ENCODE measurements at places on chromosomes 12 and 14.

GRCh38 chr12:120905856-120906384, 1.8 kb upstream of the SPPL3 start:
- no peak for DNase-seq

- no peak for DNase-seq
Measured at GRCh38 chr12:129847063-129847462, 56.8 kb downstream of the TMEM132D start.

GRCh38 chr12:68648179-68648578, 37.5 kb downstream of the RAP1B start:
- DNase-seq: no peak

DNA sequence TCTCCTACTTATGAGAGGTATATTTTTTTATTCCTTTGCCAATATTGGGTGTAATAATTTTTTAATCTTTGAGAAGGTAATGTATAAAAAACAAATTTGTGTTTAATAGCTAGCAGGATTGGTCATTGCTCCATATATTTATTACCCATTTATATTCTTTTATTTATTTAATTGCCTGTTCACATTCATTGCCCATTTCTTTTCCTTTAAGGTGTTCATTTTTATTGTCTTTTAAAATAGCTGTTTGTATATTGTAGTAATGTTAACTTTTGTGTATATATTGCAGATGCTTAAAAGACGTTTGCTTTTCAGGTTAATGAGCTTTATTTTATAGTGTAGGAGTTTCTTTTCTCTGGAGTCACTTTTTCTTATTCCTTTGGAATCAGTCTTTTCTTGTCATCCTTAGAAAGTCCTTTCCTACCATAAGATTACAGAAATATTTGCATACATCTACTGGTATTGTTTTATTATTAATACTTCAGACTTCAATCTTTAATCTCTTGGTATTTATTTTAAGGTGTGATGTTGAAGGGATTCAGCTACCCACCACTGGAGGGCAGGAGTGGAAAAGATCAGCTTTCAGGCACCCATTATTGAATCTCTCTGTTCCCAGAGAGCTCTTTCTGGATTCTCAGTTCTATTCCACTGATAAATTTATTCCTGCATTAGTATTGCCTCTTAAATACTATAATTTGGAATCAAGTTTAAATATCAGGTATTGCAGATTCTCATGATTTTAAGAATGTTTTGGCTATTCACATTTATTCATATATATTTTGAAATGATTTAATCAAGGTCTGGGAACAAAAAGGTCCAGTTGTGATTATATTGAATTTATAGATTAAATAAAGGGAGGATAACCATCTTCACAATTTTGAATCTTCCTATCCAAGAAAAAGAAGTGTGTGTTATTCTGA, 17.3 kb downstream of the PPM1A start:
- DNase-seq: no peak

DNA sequence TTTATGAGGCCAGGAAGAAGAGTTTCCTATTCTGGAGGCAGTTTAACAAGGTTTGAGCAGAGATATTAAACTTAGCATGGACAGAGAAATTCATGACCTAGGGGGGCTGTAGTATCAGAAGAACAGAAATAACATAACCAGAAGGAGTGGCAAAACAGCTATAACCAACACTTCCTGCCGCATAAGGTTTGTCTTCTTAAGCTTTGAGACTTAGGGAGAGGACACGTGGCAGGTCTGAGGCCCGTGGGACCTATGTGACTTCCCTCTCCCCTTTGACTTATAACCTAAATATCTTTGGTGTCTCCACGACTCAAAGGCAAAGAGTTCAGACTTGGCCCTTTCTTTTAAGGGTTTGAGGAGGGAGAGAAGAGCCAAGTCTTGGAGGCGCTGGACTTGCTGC, 119.1 kb upstream of the PZP start:
- no peak for DNase-seq

DNA sequence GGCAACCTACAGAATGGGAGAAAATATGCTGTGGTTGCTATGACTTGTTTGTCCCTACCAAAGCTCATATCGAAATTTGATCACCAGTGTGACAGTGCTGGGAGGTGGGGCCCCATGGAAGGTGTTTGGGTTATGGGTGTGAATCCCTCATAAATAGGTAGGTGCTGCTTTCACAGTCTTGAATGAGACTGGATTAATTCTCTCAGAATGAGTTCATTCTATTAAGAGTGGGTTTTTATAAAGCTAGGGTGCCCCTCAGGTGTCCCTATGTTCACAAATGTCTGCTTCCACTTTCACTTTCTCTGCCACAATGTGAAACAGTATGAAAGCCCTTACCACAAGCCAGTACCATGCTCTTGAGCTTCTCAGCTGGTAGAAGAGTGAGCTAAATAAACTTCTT, 133.5 kb downstream of the CPNE8 start:
- no peak for DNase-seq

GRCh38 chr12:57341275-57341990, 89.4 kb downstream of the R3HDM2 start:
- no peak for DNase-seq

GRCh38 chr12:110102255-110102654, 21.9 kb upstream of the IFT81 start:
- peak; percentile 5 for DNase-seq

DNA sequence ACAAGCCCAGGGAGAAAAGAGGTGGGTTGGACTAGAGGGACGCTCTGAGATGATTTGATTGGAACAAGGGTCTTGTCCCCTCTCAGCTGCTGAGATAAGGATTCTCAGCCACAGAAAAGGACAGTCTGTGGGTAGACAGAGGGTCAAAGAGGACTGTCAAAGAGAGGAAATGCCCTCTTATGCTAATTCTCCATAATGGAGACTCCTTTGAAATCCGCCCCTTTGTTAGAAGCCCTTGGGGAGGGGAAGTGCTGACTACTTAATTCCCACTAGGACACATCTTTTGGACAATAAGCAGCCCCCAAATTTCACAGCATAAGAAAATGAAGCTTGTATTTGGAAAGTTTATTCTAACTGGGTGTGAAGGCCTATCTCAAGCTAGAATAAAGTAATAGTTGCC, 176.6 kb downstream of the KTN1 start:
- no peak for DNase-seq

- no peak for DNase-seq
Measured at GRCh38 chr14:65003394-65003793, 16.7 kb downstream of the FNTB start.

- no peak for DNase-seq
Measured at GRCh38 chr14:76810953-76811400, 1.7 kb downstream of the ANGEL1 start.

DNA sequence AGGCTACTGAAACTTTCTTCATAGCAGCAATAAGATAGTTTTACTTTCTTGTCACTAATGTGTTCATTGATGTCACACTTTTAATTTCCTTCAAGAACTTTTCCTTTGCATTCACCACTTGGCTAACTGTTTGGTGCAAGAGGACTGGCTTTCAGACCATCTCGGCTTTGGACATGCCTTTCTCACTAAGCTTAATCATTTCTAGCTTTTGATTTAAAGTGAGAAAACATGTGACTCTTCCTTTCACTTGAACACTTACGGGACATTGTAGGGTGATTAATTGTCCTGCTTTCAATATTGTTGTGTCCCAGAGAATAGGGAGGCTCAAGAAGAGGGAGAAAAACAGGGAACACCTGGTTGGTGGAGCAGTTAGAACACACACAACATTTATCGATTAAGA, 41.9 kb downstream of the IFNG start:
- no peak for DNase-seq

DNA sequence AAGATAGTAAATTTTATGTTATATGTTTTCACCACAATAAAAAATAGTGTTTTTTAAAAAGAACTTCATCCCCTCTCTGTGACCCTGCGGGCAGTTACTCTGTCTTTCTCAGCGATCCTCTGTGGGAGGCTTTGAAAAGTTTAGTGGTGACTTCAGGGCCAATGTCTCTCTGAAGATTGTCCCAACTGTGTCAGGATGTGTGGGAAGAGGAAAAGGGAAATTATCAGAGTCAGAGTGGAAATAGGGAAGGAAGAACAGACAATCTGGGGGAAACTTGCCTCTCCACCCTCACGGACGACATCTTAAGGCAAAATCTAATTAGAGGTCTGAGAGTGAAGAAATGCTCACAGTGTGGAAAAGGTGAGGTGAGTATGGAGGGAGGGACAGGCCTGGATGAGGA, 3.5 kb upstream of the OR10P1 start:
- DNase-seq: no peak

GRCh38 chr14:60095231-60095630, 3.5 kb downstream of the PCNX4 start:
- no peak for DNase-seq

DNA sequence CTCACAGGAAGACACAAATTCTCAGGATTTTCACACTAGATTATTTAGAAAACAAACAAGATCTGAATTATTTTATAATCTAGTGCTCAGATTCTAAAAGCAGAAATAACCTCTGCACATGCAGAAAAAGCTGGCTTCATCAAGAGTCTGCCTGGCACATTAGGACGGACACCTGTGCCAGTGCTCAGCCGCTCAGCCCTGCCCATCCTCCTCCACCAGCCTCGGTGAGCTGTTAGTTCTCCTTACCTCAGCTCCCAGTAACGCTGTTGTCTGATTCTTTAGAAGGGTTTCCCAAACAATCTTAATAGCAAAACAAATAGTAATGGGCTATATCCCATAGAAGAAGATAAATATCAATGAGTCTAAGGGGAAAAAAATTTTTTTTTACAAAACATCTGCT, 27.7 kb downstream of the DUSP16 start:
- no peak for DNase-seq

- no peak for DNase-seq
Measured at GRCh38 chr12:105741786-105742566, 396.8 kb downstream of the NUAK1 start.

DNA sequence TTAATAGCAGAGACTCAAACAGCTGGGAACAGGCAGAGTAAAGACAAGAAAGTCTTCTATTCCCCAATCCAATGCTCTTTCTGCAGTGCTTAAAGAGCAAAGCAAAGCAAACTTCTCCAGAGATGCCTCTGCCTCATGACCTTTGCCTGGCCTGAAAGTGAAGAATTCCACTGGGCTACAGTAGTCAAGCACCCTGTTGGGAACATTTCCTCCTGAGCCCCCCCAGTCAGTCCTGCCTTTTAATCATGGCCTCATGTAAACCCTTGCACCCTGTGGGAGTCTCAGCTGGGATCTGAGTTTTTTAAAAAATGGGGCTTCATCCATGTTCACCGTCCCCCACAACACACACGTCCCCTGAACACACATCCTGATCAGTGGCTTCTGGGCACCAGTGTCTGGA, 62.7 kb upstream of the TSPAN11 start:
- DNase-seq: no peak

DNA sequence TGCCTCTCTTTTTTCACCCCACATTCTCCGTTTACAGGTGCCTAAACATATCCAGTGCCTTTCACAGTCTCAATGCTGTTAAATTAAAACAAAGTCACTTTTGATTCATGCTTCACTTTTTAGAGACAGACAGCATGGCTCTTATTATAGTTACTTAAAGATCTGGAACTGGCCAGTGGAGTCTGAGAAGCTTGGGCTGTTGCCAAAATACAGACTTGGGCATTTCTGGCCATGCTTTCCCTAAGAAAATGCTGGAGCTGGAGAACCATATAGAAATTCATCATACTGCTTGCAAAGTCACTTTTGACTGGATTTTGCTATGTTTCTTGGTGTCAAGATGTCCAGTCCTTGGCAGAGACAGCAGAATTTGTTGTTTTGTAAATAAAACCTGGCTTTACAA, 12.2 kb upstream of the GPR68 start:
- DNase-seq: no peak

- DNase-seq: no peak
Measured at GRCh38 chr12:99619389-99620158, 28.0 kb upstream of the GARIN6 start.

GRCh38 chr14:68727315-68728047, 65.4 kb downstream of the ZFP36L1 start:
- DNase-seq: no peak

- DNase-seq: no peak
Measured at GRCh38 chr14:74203639-74204038, 35.6 kb upstream of the VSX2 start.

DNA sequence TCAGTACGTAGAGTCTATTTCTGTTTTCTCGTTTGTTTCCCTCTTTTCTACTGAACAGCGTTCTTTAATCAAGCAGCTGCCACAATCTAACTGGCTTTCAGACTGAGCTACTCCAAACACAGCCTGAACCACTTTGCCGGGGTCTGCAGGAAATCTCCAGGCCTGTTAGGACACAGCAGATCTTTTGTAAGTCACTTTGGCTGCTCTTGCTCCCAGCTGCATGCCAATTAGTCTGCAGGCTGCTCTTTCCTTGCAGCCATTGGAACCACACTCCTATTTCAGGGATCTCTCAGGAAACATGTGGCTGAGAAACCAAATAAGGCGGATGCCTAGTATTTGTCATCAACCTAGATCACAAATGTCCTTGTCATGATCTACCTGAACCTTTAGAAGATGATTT, 73.6 kb downstream of the TMTC1 start:
- no peak for DNase-seq

GRCh38 chr14:53894456-53894855, 62.2 kb downstream of the BMP4 start:
- DNase-seq: no peak

GRCh38 chr14:104085032-104085888, at the start of gene ASPG:
Gene ASPG (plus strand): TSS chr14:104085700. CDS start chr14:104085771, 71 bp downstream.
- DNase-seq: no peak

GRCh38 chr14:103326078-103326477, 8.0 kb upstream of the EIF5 start:
- no peak for DNase-seq

GRCh38 chr12:64175254-64175945, 46.7 kb downstream of the KICS2 start:
- DNase-seq: no peak

DNA sequence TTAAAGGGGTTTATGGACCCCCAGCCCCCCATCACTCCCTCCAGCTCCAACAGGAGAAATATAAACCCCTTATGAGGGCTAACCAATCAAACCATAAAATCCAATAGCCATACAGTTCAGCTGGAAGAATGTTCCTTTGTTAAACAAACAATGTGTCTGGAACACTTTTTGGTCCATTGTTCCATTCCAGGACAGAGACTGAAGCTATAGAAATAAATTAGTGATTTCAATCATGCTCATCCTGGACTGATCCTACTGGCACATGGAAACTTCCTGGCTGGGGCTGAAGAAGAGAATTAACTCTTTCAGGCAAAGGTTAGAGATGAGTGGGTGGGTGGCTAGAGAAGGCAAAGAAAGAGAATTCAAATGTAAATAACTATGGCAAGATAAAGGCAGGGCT, 63.4 kb downstream of the ANO2 start:
- DNase-seq: no peak

GRCh38 chr14:53692451-53692850, 264.2 kb downstream of the BMP4 start:
- no peak for DNase-seq

GRCh38 chr12:98803468-98804209, 158.5 kb downstream of the APAF1 start:
- DNase-seq: no peak

Data from NK-92 treated with Interleukin-12 subunit alpha and Interleukin-12 subunit beta, amount 100 ng/mL, for 24 hours (cell line).